ENCODE measurements at places on chromosomes 4 and X. TPM values are rescaled to one million over a fixed set of nuclear protein-coding genes. Genes with fewer than 3 reads are reported as not detected.

Gene MAOB
- 0.12 TPM for total RNA-seq

- no peak for DNase-seq
These were observed 6.3 kb downstream of the PRAF2 start for GRCh38 chrX:49067285-49068120.

DNA sequence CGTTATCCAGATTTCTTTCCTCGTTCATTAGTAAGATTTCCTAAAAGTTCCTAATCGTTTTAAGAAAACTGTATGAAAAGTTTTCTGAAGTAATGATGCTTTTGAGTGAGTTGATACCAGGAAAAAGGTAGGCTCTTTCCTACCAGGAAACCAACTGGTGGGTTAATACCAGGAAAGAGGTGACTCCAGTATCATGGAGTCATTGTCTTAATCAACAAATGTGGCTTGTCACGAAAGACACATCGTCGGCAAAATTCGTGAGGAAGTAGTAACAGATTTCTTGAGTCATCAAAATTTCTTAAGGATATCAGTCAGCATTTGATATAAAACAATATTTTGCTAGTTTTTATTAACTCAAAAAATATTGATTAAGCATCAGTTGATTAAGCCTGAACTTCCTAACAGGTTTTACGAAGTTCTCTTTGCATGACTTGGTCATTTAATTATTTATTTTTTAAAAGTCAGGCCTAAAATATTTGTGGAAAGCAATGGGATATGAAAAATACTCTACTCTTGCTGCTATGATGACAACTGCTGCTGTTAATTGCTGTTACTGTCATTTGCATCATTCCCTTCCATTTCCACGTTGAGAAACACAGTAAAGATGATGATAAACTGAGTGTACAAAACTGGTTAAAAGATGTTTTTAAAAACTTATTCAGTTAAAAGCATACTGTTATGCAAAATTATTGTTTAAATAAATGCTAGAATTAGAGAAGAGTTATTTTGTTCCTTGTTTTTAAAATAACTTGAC, 3.2 kb upstream of the PPBP start:
- no peak for DNase-seq

Gene RBMXL3
- not detected for total RNA-seq

GRCh38 chr4:118774321-118774720, 61.6 kb downstream of the SEC24D start:
- no peak for DNase-seq

Gene STARD8
- 0.17 TPM for total RNA-seq

GRCh38 chrX:15245896-15246295, 24.0 kb downstream of the ASB9 start:
- DNase-seq, result no peak

DNA sequence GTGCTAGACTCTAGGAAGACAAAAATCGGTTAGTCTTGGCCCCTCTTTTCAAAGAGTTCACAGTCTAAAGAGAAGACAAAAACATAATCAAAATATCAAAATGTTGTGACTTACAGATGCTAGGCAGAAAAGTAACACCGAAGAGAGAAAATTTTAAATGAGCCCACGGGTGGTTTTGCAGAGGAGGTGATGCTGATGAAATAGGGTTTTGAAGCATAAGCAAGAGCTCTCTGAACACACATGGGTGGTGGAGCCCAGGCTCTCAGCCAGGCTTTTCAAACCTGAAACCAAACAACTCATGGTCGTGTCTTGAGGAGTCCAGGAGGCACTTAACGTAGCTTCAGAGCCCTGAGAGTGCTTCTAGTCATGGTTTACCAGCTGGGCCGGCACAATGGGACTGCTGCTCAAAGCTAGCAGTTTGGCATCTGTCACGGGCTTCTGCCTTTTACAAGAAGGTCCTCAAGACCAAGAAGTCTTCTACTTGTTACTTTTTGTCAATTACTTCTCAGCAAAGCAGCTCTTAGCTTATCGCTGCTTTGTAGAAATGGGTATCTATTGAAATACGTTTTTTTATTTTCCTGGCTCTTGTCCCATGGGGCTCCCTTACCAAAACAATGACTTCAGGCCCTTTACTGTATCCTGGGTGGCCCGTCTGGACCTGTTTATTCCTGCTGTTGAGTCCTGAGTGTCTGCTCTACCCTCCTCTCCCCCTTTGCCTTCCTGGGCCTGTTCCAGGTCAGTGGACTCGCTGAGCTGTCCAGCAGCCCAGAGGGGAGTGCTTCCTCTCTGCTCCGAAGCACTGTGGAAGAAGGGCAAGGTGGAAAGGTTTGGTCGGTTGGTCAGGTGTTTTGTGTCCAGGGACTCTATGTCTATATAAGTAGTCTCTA, 69.5 kb downstream of the TNIP2 start:
- DNase-seq, result peak; percentile 14

Gene CLDN34
- total RNA-seq, result not detected

Gene PFKFB1
- total RNA-seq, result 0.17 TPM

Gene NAA10
- 90.4 TPM for total RNA-seq

Gene FGFR3
- 0.67 TPM for total RNA-seq

DNA sequence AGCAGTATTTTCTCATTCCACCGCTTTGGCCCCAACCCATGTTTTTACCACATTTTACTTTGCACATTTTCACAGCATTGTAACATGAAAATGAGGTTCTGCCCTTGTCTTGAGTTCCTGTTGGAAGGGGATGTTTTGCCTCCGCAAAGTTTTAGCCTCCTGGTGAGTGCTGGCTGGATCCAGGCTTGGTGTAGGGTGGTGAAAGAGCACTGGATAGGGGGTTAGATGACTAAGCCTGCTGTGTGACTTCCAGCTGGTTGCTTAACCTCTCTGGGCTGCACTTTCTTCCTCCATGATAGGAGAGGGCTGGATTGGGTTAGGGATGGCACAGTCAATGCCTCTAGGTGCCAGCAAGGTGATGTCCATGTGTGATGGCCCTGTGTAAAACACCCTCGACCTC, 28.9 kb downstream of the CYTL1 start:
- no peak for DNase-seq

DNA sequence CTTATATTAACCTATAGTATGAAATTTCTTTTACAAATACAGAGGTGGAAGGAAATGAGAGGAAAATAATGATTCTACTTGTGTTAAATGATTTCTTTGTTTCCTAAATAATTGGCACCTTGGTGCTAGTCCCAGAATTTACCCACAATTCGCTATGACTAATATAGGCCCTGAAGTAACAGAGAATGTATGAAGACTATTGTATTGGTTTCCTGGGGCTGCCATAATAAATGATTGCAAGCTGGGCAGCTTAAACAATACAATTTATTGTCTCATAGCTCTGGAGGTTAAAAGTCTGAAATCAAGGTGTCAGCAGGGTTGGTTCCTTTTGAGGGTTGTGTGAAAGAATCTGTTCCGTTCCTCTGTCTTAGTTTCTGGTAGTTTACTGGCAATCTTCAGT, 74.8 kb upstream of the GPRIN3 start:
- DNase-seq, result peak; percentile 61

Gene PROM1
- total RNA-seq, result not detected

Gene TMPRSS11F
- total RNA-seq, result not detected

DNA sequence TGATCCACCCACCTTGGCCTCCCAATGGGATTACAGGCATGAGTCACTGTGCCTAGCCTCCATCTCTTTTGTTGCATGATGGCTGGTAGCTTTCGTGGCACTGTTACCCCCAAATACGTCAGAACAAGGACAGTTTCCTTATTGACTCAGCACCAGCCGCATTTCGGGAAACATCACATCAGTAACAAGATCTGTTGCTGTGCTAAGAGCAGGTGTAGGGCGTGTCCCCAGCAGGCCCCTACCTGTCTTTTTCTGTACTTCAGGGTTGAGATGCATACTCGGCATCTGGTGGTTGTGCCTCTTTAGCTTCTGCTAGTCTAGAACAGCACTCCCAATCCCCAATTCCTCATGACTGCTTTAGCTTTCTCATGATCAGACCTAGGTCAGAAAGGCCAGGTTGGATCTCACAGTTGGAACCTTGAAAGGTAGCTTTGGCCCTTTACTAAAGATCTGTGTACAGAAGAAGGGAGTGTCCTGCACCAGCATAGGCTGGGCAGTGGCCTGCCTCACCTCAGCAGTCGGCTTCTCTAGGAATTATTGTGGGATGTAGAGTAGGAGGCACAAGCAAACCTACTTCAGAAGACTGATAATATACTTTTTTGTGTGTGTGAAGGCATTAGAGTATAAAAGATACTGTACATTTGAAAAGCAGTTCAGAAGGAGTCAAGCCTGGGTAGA, 36.8 kb downstream of the NSD2 start:
- DNase-seq, result peak; percentile 94

- DNase-seq, result no peak
These were observed 111.7 kb downstream of the LINC00632 start for GRCh38 chrX:140821280-140821679.

Gene PLP1
- not detected for total RNA-seq

DNA sequence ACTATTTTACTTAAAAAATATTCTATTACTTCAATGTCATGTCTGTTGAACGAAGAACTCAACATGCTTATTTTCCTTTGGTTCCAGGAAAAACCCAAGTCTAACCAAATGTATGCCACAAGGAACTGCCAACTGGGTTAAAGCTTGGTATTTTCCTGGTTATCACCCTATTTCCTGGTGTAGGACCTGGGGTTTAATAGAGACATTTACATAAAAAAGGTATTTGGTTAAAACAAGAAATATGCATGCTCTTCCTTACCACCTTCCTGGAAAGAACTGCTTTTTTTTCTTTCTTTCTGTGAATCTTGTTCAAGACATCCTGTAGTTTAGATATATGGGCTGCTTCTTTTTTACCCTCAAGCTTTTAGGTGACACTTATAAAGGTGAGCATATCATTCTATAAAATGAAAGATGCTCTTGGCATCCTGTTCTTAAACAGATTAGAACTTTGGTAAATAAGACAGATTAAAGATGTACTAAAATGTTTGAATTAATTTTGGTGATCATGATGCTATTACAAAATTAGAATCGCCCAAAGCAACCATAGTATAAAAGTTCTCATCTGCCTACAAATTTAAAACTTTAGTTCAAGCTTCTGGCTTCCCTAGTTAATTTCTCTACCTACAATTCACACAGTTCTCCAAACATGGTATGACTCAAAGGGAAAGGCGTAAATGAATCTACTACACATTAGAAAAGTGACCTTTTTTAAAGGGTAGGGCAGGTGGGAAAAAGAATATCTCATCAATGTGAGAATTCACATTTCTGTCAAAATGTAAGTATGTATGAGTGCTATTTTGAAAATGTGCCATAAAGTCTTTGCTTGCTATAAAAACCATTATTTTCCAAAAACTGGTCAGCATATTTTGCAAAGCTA, 103.5 kb downstream of the CNOT6L start:
- DNase-seq, result no peak

DNA sequence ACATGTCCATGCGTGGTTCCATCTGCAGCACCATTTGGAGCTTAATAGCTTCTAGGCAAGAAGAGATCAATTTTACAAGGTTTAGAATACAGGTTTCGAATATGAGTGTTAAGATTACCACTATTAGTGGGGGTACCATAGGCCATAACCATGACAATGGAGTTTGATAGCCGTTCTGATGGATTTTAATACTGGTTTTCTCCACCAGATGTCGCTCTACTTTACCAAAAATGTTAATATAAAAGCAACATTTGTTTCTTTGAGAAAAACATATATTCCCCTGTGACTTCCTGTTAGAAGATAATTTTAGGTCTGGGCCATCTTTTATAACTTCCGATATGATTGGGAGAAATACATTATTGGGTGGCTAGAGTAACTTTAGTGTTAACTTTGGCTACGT, 499.7 kb upstream of the POU3F4 start:
- DNase-seq, result no peak

Gene CD99L2
- 26.3 TPM for total RNA-seq

- DNase-seq, result peak; percentile 67
These were observed 70.2 kb upstream of the NOCT start for GRCh38 chr4:138945401-138945800.

Gene PASD1
- total RNA-seq, result not detected

GRCh38 chrX:122579526-122579925, 604.6 kb upstream of the GRIA3 start:
- peak; percentile 55 for DNase-seq

DNA sequence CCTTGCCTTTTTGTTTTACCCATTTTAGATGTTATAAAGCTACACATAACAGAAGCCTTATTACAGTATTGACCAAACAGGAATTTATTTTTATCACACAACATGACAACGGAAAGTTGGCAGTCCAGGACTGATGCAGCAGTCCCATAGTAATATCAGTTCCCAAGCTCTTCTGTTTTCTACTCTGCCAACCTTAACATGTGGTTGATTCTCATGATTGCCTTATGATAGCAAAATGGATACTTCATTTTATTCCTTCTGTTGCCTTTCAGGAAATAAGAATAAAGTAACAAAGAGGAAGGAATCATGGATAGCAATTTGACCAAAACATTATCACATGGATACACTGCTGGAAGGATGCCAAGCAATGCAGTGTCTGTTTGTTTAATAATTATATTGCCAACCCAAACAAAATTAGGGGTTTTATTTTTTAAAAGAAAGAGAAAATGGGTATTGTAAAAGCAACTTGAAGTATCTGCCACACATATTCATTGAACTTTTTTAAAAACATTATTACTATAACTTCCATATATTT, 275.7 kb downstream of the STPG2 start:
- DNase-seq, result no peak

GRCh38 chr4:113684534-113685091, 76.9 kb downstream of the CAMK2D start:
- no peak for DNase-seq

GRCh38 chr4:12724510-12724909, 759.6 kb downstream of the RAB28 start:
- DNase-seq, result no peak

DNA sequence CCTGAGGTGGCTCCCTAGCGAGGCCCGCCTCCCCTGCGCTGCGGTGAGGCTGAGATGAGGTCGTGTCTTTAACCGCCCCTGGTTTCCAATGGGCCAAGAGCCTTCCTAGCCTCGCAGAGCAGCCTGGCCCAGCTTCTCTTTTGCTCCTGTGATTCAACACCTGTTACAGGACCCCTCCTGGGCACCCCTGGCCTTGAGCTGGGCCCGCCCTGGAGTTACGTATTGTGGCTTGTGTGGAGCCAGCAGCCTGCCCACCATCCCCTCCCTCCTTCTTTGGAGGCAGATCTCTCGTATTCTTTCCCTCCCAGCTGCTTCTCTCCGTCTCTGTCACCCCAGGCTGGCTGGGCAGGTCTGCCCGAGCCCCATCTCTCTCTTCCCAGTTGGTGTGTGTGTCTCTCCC, 19.3 kb upstream of the UBA1 start:
- no peak for DNase-seq

DNA sequence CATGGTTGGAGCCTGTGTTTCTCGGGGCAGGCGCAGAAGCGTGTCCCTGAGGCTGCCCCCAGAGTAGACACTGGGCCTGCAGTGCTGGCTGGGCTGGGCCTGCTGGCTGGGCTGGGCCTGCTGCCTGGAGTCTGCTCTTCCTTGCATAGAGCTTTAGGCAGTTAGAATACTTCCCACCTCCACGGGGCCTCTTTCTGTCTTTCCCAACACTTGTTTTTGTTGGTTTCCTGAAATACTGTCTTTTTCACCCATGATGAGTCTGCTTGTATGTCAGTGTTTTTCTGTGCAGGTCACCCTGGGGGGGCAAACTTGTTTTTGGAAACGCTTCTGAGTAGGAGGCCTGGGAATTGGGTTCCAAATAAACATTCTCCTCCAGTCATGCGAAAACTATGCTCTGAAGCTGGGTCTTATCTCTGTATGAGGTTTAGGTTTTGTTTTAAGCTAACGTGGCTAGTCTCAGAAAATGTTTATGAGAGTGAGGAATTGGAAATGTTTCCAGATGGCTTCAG, 32.2 kb downstream of the TRMT44 start:
- DNase-seq, result no peak

- DNase-seq, result no peak
These were observed 89.1 kb downstream of the PCDH18 start for GRCh38 chr4:137443031-137443800.

- DNase-seq, result no peak
These were observed 111.4 kb downstream of the TMEM164 start for GRCh38 chrX:110114260-110114776.

Gene FAM9C
- not detected for total RNA-seq

Gene CCNG2
- total RNA-seq, result 79.0 TPM

Gene PPA2
- total RNA-seq, result 92.5 TPM

Data from mammary epithelial cell (primary cell).